CD4-positive, alpha-beta T cell treated with Interleukin-15 for 1 hour (primary cell): ENCODE measurements at places on chromosomes 7 and 10.

- DNase-seq, result no peak
These were observed 194.7 kb downstream of the SNX13 start for GRCh38 chr7:17745610-17746009.

GRCh38 chr10:16384021-16384420 lies 52.8 kb upstream of the PTER start:
- no peak for DNase-seq

GRCh38 chr10:15436696-15437095 lies 65.6 kb upstream of the FAM171A1 start:
- DNase-seq, result no peak

- no peak for DNase-seq
These were observed 46.1 kb downstream of the CYTH3 start for GRCh38 chr7:6226194-6226799.

- DNase-seq, result no peak
These were observed 67.9 kb downstream of the PRKCQ start for GRCh38 chr10:6512182-6512581.

- no peak for DNase-seq
These were observed 106.5 kb upstream of the LANCL2 start for GRCh38 chr7:55258631-55259030.

- no peak for DNase-seq
These were observed 287.0 kb upstream of the CDC14C start for GRCh38 chr7:48637382-48637781.

DNA sequence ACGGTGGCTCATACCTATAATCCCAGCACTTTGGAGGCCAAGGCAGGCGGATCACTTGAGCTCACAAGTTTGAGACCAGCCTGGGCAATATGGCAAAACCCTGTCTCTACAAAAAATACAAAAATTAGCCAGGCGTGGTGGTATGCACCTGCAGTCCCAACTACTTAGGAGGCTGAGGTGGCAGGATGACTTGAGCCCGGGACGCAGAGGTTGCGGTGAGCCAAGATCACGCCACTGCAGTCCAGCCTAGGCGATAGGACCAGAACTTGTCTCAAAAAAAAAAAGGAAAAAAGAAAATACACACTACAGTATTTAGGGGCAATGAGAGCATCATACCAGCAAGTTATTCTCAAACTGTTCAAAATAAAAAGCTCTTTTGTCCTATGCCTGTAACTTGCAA lies 59.5 kb downstream of the ABI1 start:
- no peak for DNase-seq

GRCh38 chr10:24947304-24948097 lies 4.9 kb downstream of the PRTFDC1 start:
- no peak for DNase-seq

DNA sequence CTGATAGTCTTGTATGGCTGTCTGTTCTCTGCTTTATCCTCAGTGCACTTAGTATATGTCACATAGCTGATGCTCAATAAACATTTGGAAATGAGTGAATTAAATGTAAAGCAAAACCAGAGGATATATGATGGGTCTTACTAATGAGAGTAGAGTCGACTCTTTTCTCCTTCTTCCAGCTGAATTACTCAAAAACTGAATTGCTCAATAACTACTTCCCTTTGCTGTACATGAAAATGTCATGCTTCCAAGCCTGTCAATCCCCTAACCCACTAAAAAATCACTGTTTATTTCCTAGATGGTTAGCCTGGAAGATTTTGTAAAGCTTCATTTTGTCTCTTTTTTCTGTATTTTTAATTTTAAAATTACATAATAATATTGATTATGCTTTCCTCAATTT lies 88.0 kb downstream of the OR13A1 start:
- no peak for DNase-seq

DNA sequence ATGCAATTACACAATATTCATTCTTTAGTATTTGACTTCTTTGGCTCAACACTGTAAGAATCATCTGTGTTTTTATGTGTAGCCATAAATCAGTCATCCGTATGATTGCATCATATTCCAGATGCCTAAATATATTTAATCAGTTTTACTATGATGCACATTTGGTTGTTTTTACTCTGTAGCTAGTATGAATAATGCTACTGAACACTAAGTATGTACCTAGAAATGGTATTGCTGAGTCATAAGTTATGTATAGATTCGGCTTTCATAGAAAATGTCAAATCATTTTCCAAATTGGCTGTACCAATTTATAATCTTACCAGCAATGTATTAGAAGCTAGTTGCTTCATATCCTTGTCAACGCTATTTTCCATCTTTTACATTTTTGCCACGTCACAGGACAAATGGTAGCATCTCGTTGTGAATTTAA lies 197.3 kb upstream of the PLXNA4 start:
- DNase-seq, result no peak

DNA sequence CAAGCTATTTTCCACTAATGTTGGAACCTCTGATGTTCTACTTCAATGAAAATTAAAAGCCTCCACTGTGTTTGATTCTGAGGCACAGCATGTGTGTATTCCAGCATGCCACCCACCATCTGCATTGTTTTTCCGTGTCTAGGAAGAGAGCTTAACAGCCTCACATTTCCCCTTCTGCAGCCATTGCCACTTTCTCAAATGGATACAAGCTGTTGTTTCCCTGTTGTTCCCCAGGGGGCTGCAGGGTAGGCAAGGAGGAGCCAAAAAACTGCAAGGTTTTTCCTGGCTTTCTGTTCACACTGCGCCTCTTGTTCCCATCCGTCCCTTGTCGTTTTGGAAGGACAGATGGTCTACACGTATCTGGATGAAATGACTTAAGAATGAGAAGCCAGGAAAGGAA lies 72.3 kb upstream of the DNAJB12 start:
- DNase-seq, result no peak

DNA sequence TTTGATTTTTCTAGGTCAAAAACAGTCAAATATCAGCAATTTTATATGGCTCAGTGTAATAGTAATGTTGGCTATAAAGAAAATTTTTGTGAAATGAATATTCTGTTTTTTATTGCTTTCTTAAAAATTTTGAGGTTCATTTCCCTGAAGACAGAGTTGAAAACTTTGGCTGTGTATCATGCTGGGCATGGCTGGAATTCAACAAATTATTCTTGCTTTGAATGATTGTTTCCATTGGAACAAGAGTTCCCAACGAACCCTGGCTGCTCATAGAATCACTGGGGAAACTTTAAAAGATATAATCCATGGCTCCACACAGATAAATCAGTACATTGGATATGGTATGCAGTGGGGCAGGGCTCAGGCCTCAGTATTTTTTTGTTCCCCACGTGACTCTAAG lies 118.6 kb downstream of the PLCE1 start:
- no peak for DNase-seq

GRCh38 chr7:87424075-87424474 lies 51.4 kb downstream of the ABCB4 start:
- DNase-seq, result no peak

- DNase-seq, result no peak
These were observed 13.7 kb downstream of the IL2RA start for GRCh38 chr10:6048281-6049030.

- DNase-seq, result peak; percentile 58
These were observed 43.5 kb upstream of the ZMIZ1 start for GRCh38 chr10:79025199-79025832.

DNA sequence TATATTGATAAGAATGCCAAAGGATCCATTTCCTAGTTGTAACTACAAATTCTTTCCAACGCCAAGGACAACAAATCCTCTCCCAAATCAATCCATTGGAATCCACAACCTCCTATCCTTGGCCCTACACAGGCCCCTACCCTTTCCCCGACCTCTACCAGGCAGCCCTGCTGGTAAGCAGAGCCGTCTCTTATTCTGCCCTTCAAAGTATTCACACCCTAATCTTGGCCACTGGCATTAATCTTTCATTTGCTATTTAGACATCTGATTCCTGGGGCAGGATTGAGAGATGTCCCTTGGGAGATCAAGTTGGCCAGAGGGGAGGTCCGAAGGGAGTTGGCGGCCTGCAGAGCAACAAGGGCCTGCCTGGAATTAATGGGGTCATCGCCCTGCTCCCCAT lies 161.4 kb downstream of the PLXNA4 start:
- no peak for DNase-seq

DNA sequence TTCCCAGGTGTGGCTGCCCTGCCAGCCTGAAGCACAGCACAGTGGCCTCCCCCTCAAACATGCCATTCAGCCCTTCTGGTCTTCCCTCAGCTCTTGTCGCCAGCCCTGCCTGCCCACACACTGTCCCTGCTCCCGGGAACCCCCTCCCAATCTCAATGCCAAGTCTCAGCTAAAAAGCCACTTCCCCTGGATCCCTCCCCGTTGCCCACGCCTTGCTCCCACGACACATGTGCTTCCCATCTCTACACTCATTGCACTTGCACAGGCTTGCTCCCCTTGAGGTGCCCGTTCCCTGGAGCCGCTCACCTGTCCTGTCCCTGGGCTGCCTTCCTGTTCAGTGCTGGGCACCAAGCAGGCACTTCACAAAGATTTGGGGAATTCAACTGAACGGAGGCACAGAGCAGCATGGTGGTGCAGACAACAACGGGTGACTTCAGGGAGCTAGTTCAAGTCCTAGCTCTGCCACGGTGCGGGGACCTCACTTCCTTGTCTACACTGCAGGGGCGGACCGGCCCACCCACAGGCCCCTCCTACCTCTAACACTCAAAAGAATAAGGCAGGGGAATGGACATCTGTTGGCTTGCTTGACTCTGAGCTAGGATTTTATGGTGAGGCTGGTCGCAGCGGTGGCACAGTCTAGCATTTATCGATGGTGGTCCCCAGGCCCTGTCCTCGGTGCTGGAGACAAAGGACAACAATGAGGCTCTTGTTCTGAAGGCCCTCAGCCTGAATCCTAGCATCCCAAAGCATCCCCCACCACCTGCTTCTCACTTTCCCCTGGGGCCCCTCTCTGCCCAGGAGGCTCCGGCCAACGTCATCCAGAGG lies 18.4 kb downstream of the RGS10 start:
- DNase-seq, result no peak

DNA sequence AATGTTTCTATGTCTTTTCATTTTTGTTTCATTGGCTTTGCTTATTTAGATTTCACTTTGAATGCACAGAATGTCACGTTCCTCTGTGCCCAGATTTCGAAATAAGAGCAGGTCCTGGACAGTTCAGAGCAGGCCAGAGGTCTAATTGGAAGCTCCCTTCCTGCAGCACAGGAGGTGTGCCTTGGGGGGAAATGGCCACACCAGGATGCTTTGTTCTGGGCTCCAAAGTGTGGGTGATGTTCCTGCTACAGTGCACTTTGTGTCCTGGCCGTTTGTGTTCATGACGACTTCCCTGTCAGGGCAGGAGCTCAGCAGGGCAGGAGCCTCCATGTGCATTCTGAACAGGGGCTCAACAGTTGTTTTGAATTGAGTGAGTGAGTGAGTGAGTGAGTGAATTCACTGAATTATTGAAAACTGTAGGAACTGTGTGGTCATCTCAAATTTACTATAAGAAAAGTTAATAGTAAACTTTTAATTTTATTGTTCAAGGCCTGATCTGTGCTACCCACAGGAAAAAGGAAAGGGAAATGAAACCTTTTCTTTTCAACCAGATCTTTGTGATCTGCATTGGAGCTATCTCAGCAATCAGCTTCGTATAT lies 109.5 kb upstream of the GJD4 start:
- no peak for DNase-seq

GRCh38 chr10:15325243-15325943 lies 45.7 kb downstream of the FAM171A1 start:
- DNase-seq, result no peak

- DNase-seq, result no peak
These were observed 128.9 kb downstream of the SDK1 start for GRCh38 chr7:3429981-3430380.

GRCh38 chr7:132876576-132876975 lies 205.3 kb downstream of the CHCHD3 start:
- DNase-seq, result no peak

- no peak for DNase-seq
These were observed 16.1 kb upstream of the JMJD1C start for GRCh38 chr10:63481815-63482421.

GRCh38 chr7:22559829-22560489 lies 60.0 kb upstream of the STEAP1B start:
- DNase-seq, result peak; percentile 69

DNA sequence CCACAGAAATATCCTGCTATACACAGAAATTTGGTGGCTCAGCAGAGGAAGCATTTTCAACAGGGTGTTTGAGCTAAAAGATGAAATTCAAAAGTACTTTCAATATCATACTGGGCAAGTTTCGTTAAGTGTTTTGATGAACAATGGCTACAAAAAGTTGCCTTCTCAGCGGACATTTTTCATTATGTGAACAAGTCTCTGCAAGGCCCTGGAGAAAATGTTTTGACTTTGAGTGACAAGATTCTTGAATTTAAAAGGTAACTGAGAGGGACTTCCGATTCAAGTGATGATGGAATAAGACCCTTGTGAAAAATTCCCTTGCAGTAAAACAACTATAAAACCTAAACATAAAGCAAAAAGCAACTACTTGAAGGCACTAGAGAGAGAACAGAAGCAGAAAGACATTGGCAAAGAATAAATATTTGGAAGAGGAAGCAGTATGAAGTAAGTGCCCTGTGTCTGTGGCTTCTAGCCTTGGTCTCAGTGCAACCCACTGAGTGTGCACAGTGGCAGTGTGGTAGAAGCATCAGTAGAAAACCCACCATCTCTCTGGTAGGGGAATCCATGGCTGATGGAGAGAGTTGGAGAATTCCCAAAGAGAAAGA lies 62.5 kb upstream of the NAMPT start:
- no peak for DNase-seq

DNA sequence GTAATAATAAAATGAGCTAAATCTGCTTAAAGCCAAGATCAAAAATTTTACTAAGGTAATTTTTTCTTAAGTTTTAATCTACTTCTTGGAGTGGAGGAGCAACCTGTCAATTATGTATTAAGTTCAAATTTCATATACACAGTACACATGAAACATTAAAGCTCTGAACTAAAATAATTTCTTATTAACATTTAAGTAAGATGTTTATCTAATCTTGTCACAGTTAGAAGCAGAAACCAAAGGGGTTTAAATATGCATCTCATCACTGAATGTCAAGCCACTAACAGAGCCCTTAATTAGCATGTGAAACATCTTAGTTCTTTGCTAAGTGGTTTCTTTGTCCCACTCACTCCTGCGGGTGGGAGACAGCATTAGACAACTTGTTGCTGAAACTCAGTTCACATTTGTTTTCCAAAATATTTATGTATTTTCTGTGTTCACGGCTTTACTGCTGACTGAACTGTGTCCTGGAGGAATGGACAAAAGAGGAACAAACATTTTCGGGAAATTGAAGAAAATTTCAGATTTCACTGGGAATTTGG lies 130.9 kb upstream of the MBL2 start:
- no peak for DNase-seq

- no peak for DNase-seq
These were observed 130.4 kb upstream of the GHITM start for GRCh38 chr10:84008878-84009277.

- DNase-seq, result no peak
These were observed 29.9 kb downstream of the NKX2-3 start for GRCh38 chr10:99562631-99563030.

DNA sequence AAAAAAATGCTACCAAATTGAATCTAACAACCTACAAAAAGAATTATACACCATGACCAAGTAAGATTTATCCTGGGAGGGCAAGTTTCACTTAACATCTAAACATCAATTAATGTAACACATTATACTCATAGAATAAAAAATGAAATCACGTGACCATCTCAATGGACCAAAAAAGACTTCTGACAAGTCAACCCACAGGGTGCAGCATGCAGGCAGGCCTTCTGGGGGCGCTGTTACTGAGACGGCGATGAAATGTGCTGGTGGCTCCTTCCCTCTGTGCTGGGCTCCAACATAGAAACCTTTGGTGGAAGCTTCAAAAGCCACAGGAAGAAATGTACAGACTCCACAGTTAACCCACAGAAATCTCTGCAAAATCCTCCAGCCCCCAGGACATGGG lies 103.1 kb downstream of the INHBA start:
- no peak for DNase-seq
